ENCODE measurements at places on chromosomes 7 and 10.

DNA sequence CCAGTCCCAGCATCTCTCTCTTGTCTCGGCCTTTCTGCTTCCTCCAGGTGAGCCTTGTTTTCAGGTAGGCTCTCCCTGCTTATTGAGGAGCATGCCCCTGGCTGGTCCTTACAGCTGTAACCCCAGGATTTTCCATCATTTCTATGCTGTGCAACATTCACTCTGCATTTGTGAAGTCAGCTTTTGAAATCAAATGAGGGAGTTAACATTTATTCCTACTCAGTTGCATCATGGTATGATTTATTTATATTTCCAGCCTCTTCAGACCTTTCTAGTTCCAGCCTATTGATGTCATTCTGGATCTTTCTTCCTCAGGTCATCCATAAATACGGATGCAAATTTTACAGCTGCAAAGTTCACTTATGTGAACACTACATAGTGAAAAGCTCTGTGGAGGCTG is 755.6 kb downstream of the TYW1 start:
- no peak for DNase-seq

DNA sequence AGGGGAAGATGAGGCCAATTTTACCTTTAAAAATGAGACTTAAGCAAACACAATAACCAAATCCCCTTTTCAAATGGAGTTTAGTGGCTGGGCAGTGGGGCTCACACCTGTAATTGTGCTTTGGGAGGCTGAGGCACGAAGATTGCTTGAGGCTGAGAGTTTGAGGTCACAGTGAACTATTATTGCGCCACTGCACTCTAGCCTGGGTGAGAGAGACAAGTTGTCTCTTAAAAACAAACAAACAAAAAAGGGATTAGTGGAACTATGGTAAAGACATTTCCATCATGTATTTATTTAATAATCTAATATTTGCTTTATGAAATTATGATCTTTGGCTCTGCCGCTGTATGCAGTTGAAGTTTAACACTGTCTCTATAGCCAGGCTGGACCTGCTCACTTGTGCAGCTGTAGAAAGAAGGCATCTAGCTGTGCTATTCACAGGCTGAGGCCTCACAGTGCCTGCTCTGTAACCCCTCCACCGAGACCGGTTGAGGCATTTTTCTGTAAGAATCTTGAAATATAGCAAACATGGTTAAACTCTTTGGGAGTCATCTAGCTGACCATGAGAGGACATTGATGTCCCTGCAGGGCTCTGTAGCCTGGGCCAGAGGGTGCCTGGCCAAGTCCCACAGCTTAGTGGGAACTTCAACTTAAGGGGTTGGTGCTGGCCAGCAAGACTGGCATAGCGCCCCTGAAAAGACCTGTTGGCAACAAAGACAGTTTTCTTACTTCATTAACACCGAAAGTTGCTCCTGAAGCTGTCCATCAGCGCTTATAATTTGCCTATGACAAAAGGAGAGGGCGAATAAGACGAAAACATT is 131.8 kb downstream of the BMPER start:
- no peak for DNase-seq

GRCh38 chr7:155467846-155468784 is 10.2 kb downstream of the EN2 start:
- no peak for DNase-seq

- no peak for DNase-seq
These were observed 219.5 kb downstream of the GLI3 start for GRCh38 chr7:42017349-42017986.

- DNase-seq: no peak
These were observed 107.0 kb downstream of the LARP4B start for GRCh38 chr10:824497-824896.

DNA sequence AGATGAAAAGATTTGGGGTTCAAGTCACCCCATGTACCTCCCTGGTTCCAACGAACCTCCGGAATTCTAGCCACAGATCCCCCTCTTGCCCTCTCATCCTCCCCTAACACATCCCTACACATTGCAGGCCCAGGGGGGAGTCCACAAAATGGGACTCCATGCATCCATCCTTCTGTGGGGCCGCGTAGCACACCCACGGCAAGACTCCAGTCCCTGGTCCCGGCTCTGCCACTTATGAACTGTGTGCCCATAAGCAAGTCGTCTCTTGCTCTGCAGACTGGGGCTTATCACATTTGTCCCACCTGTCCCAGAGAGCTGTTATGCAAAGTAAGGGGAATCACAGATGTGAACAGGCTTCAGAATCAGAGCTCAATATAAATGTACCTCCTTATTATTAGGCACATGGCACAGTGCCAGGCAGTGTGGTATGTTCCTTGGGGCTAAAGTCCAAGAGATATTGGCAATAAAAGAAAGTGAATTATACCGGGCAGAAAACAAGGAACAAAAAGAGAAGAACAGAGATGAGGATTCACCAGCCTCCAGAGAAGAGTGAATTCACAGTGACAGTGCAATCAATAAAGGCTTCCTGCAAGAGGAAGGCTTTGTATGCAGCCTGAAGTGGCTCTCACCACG is 73.9 kb downstream of the KCNMA1 start:
- DNase-seq: no peak

- no peak for DNase-seq
These were observed 43.2 kb downstream of the HDAC9 start for GRCh38 chr7:18538554-18539250.

GRCh38 chr10:119207713-119208552 is 562 bp downstream of the GRK5 start:
- peak; percentile 64 for DNase-seq

DNA sequence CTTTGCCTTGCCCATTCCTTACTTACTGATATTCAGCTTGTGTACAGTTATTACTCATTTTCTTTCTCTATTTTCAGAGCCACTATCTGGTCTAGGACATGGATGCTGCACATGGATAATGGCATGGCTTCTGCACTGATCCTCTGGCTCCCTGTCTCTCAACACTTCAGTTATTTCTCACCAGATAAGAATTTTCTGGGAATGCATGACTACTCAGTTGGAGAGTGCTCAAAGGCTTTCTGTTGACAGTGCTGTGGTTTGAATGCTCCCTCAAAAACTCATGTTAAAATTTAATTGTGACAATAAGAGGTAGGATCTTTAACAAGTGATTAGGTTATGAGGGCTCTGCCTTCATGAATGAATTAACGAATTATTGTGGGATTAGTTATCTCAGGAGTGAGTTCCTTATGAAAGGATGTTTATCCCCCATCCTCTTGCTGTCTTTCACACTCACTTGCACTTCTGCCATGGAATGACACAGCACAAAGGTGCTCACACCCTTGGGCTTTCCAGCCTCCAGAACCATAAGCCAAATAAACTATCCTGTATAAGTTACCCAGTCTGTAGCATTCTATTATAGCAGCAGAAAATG is 16.1 kb upstream of the PIK3CG start:
- no peak for DNase-seq

- no peak for DNase-seq
These were observed 4.0 kb downstream of the GATA3 start for GRCh38 chr10:8058274-8059111.

DNA sequence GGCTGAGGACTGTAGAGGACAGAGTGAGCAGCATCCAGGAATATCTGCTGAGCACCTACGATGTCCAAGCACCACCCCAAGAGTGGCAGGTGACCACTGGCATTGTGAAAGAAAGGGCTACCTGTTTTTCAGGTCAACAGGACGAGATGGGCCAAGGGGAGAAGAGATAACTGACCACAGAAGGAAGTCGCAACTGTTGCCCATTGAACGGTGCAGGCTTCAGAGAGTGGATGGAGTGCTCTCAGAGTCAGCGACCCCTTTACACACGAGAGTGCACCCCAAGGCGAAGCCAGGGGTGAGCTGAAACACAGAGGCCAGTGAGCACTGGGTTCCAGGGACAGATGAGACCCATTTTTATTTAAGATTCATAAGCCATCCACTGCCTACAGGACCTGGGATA is 42.3 kb downstream of the HIPK2 start:
- DNase-seq: no peak

GRCh38 chr7:4689668-4690067 is 7.6 kb downstream of the FOXK1 start:
- no peak for DNase-seq

DNA sequence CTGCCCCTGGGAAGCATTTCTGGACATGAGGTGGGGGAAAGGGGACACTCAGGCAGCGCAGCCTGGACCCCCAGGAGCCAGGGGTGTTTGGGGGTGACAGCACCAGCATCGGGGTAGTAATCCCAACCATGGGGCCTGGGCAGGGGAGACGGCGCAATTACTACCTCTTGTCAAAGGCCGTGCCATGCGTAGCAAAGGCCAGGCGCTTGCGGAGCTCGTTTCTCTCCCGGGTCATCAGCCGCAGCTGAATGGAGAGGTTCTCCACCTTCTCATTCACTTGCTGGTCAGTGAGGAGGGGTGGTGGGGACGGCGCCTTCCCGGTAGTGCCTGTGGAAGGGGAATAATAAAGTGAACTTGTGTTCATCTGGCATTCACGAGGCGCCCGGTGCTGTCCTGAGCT is 70.0 kb downstream of the DLG5 start:
- no peak for DNase-seq

- no peak for DNase-seq
These were observed 3.4 kb downstream of the PRSS2 start for GRCh38 chr7:142773937-142774744.

- DNase-seq: peak; percentile 20
These were observed 584 bp upstream of the RUNDC3B start for GRCh38 chr7:87627634-87627994.

DNA sequence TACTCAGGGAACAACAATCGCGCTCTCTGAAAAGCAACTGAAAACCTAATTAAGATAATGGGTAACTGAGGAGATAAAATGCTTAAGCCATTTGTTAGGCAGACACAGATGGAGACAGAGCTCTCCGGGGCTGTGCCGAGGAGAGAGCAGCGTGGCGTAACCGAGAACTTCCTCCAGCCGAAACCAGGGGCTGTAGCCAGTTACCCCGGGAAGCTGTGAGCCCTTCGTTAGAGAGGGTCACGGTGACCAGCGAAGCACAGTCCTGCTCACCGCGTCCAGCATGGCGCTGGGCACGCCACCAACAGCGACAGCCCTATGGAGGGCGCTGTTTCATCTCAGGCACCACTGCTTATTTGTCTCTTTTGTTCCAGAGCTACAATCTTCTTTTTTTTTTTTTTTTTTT is 16.1 kb downstream of the PAPOLB start:
- DNase-seq: no peak

DNA sequence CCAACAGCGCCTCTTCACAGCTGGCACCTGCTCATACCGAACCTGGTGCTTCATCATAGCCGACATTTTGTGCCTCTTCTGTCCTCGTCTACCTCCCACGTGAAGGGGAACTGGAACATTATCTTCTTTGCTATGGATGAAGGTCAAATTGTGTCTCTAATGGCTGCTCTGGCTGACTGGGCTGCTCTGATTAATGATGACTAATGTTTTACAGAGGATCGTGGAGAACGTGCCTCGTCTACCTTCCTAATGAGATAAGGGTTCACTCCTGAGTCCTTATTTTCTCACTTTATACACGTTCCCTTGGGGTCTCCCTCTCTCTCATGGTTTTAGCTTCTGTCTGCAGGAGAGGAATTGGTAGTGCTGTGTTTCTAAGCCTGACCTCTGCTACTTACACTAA is 420.3 kb downstream of the PHTF2 start:
- no peak for DNase-seq

- no peak for DNase-seq
These were observed 303.8 kb upstream of the MKI67 start for GRCh38 chr10:128429835-128430513.

DNA sequence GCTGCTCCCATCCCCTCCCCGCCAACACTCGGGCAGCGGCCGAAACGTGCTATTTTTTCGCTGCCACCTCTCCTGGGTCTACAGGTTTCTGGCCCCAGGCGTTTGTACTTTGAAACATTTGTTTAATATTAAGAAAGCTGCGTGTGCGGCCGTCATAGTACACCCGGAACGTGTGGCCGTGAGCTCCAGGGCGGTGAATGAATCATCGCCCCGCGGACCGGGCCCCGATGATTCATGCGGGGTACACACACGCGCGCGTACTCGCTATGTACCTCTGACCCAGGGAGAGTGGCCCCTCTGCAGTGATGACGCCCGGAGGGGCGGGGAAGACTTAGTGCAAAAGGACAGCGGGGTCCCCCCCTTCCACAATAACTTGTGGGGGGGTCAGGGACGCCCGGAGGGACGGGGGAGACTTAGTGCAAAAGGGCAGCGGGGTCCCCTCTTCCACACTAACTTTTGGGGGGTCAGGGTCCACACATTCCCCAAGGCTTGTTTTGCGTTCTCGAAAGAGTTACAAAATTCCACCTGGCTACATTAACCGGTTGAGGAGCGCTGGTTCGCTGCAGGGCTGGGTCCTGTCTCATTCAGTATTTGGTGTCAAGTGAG is 56.5 kb upstream of the PCGF5 start:
- DNase-seq: peak; percentile 86

GRCh38 chr7:124552217-124552616 is 213.4 kb downstream of the GPR37 start:
- no peak for DNase-seq

DNA sequence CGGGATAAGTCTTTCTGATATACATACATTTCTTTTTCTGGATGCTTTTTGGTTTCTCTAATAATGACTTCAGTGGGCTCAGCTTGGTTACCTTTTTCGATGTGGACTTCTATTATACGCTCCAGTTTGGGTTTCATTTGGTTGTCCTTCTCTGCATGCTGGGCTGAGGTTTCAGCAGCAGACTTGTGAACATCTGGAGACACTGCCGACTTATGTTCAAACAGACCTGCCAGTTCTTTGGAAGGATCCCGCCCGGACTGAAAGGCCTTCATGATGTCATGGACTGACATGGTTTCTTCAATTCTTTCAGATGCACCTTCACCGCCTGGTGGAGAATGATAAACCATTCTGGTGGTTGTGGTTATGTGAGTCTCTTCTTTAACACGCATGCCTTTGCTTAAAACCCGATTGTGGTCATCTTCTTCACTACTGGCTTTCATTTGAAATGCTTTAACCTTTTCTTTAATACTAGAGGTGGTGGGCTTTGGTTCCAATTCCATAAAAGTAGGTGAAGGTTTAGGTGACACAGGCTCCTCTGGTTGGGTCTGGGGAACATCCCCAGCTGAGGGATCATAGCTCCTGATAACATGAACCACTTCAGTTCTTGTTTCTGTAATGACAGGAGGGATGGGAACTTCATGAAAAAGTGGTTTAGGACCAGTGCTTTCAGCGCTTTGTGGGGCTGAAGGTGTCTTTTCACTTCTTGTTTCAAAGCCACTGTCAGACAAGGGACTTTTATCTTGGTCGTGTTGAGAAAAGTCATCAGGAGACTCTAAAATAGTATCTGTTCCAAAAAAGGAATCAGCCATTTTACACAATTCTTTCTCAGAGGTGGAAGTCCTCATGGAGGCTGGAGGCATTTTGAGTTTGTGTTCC is 167.7 kb upstream of the CCDC6 start:
- no peak for DNase-seq

- DNase-seq: no peak
These were observed 17.6 kb downstream of the SLC35B4 start for GRCh38 chr7:134298902-134299683.
